ENCODE measurements at places on chromosomes 7 and 10.

- DNase-seq, result no peak
These were observed 31.0 kb downstream of the PRPS1L1 start for GRCh38 chr7:17996442-17997223.

- no peak for DNase-seq
These were observed 55.8 kb downstream of the RBM20 start for GRCh38 chr10:110699859-110700468.

DNA sequence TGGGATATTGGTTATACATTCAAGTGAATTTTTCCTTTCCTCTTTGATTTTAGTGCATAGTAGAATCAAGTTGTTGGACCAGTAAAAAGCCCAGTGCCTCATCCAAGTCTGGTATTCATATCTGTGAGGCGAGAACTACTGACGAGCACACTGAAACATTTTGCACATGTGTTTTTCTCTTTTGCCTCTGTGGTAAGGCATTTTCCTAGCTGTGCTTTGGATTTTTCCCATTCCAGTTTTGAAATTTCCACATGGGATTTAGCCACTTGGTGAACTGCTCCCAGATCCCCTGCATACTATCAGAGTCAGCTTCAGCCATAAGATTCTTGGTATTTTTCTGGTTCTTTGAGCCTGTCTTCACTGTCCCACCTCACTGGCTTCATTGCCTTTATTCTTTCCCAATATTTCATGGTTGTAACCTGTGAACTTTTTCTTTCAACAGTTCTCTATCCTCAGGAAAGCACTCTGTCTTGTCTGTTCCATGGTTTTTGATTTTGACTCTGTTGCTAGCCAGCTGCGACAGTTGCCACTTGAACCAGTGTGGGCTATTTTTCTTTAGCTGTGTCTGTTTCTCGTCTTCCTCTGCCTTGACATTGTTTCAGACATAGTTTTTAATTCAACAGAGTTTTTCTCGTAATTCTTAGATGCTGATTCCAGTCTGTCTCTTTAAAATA lies 239.0 kb downstream of the REEP3 start:
- no peak for DNase-seq

DNA sequence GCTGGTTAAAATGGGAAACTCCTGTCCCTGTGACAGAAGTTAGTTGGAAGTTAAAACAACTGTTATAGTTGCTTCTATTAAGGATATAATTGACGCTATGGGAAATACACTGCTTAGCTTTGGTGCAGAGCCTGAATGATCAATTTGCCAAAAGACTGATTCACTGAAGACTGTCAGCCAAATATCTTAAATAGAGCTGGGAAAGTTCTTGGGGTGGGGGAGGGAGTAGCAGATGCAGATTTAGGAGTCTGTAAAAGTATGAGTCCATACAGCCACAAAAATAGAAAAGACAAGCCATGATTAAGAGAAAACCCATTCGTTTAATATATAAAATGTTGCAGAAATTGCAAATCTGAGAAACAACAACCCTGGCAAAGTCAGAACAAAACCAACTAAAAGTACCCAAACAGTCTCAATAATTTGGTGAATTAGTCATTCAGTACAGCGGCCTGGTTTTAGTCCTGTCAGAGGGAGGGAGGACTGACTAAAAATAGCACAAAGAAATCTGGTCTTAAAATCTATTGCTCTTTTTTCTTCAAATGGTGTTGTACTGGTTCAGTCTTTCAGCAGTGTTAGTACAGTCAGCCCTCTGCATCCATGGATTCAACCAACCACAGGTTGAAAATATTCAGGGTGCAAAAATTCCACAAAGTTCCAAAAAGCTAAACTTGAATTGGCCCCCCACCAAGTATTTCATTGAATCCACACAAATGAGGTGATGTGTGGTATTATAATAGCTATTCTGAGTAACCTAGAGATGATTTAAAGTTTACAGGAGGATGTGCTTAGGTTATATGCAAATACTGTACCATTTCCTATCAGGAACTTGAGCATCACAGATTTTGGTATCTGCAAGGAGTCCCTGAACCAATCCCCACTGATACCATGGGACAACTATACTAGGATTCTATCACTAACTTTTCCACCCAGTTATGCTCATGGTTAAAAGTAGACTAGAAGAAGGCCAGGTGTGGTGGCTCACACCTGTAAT lies 30.0 kb downstream of the STK17A start:
- DNase-seq, result no peak

GRCh38 chr7:35802102-35802466 lies 1.2 kb downstream of the SEPTIN7 start:
- no peak for DNase-seq

DNA sequence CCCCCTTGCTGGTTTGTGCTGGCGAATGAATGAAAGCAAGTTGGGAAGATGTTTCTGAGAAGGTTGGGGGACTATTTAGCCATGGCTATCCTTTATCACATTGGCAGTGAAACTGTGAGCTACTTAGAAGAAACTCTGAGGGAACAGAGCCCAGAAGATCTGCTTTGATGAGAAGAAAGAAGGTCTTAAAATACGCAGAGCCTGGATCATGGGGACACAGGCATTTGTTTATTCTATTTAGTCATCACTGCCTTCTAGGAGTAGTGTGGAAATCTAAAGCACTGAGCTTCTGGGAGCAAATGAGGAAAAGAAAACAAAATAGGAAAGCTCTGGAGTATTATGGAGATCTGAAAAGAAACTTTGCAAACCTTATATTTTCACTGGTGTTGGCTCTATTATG lies 28.5 kb downstream of the CPED1 start:
- DNase-seq, result no peak

DNA sequence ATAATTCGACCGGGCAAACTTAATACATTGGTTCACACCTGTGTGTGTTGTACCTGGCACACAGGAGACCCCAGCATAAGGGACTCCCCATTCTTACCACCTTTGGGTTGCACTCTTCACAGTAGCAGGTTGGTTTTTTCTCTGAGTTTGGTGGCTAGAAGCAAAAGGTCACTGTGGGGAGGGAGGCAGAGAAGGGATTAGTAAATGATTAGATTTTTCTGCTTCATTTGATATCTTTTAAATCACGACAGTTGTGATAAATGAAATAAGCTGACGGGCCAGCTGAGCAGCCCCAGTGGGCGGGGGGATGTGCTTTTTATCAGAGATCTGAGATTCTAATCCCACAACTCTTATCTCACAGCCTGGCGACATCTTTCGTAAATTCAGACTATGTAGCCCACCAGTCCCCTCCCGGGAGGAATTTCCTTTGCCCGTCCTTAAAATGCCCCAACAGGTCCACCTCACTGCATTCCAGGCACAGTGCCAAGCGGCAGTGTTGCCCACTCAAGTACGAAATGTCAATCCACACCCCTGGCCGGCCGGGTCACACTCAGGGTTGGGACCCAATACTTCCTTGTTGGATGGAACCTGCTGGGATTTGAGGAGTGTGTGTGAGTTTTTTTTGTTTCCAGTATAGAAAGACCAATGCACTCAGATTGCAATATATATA lies 10.5 kb upstream of the KCP start:
- no peak for DNase-seq

DNA sequence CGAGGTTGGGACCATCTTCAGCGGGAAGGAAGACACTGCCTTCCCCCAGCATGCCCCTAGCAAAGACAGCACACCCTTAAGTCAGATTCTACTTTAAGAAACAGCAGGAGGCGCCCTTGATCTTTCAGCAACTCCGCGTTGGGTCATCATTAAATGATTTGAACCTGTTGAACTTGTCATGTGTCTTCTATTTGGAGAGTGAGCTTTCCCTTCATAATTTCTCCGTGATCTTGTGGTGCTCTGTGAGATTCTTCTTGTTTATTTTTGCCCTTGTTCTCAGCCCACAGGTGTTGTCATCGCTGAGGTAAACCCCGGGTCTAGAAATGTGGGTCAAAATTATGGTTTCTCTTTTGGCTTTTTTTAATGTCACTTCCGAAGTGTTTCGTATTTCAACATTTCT lies 49.5 kb upstream of the PITRM1 start:
- no peak for DNase-seq

DNA sequence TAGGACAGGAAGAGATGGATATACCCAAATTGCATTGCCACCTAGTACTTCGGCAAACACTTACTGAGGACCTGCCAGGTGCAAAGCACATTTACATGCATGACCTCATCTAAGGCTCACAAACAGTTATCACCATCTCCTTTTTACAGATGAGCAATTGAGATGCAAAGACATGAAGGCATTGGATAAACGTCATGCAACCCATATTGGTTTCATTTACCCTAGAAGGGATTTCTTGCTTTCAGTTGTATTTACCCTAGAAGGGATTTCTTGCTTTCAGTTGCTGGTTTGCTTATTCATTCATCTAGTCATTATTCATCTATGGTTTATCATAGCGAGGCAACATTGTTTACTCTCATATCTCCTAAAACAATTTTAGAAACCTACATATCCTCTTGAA lies 52.2 kb downstream of the STEAP1B start:
- DNase-seq, result no peak

DNA sequence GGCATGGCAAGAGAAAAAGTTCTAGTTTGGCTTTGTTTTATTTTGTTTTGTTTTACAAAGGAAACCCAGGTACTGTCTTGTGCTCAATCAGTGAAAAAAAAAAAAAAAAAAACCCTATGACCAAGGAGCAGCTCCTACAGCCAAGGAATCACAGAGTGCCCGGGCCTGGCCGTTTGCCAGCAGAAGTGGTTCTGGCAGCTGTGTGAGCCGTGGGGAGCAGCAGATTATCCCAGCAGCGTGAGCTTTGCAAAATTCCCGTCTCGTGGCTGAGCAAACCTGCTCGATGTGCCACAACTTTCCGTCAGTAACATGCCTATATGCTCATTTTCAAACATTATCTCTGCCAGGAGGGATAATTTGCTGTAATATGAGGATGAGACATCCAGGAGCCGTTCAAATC lies 293.7 kb downstream of the POU6F2 start:
- no peak for DNase-seq

DNA sequence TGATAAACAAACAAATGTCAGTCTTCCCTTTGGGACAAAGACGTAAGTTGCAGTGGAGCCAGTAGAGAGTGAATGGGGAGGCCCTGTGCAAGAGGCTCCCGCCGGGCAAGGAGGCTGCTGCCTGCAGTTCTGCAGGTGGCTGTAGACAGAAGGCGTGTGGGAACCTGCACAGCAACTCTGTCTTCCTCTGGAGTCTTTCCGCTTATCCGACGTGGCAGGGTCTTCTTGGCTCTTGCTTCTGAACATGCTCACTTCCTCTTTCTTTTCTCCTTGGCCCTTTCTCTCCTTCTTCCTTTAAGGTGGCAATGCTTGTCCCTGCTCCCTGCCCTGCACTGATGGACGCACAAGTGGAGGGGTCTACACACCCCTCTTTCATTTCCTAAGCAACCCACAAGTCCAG lies 122.5 kb downstream of the HIPK2 start:
- no peak for DNase-seq

DNA sequence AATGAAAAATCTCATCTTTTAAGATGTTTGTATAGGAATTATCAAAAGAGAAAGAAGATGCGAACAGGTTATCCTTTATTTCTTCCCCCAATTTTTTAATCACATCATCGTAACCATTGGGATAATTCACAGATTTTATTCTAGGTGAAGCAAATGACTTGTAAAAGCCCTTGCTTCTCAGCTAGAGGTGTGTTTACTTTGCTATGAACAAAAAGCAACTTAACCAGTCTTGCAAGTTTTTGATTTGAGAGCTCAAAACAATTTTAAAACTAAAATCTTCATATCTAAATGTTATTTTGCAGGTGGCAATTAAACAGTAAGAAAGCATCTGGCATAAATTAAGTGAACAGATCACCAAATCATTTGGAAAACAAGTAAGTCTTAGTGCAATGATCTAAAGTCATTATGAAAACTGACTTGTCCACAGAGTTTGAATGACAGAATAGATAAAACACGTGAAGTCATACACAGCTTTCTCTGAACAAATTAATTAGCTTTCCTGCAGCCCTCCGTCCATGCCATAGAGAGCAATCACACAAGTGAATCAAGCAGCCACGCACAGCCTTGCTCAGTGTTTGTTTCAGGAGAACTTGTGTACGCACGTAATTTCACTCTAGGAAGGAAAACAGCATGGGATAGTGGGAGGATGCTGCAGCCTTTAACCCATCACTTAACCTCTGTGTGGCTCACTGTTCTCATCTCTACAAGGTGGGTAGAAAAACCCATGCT lies 85.0 kb upstream of the ZNF800 start:
- DNase-seq, result no peak

- DNase-seq, result no peak
These were observed 63.2 kb downstream of the INSYN2A start for GRCh38 chr10:127133225-127133624.

DNA sequence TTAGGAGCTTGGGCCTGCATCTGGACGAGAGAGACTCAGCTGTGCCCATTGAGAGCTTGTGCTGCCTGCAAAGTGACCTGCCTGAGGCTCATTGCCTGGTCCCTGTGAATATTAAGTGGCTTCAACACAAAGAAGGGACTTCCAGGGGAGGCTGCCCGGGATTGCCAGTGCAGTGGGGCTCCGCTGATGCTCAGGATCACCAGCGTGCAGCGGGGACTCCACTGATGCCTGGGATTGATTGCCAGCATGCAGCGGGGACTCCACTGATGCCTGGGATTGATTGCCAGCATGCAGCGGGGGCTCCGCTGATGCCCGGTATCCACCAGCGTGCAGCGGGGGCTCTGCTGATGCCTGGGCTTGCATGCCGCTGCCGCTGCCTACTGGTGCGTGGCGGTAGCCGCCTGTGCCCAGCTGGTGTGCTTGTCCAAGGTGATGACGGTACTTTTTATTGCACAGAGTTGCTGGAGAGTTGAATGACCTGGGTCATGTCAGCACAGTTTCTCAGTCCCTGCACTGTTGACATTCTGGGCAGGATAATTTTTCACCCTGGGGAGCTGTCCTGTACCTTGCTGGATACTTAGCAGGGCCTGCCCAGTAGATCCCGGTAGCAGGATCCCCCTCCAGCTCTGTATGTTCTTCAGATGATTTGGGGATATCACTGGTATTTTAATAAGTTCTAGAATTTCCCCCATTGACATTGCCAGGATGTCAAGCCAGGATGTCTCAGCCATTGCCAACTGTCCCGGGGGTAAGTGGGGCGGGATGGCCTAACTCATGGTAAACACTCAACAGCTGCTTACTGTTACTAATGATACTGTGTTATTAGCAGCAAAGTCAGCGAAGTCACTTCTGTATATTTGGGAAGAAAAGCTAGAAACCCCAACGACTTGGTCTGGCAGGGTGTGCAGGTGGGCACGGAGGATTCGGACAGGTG lies 13.0 kb downstream of the DOCK1 start:
- no peak for DNase-seq

Data from stimulated activated CD8-positive, alpha-beta memory T cell treated with anti-CD3 and anti-CD28 coated beads, Interleukin-7, amount 100 ng/mL, for 24 hours (primary cell).